ENCODE measurements at places on chromosomes 6 and 20.

DNA sequence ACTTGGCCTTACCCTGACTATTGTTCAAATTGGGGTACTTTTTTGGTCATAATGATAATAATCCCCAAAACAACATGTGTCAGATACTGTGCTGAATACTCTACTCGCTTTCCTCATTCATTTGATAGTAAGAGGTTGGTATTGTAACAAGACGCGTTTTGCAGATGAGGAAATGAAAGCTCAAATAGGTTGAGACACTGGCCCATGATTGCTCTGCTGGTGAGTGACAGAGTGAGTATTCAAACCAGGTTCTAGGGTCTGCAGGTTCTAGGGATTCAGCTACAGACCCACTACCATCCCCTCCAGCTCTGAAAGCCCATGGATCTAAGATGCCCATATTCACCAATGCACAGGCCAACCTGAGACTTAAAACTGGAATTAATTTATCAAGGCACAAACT is 1.3 kb upstream of the ENPP4 start:
- no peak for DNase-seq

DNA sequence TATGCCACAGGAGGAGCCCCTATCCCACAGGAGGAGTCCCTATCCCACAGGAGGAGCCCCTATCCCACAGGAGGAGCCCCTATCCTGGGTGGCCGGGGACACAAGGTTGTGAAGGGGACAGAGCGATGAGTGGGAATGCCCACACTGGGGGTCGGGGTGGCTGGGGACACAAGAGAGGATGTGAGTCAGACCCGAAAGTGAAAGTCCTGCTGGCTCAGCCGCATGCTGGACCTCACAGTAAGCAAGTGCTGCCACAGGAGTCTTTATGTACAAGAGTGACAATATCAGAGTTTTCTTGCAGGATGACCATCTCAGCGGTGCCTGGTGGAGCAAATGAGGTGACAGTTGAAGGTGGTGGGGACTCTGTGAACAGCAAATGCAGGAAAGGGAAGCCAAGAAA is 93.7 kb downstream of the PSMB1 start:
- peak; percentile 48 for DNase-seq

- DNase-seq = no peak
Measured at GRCh38 chr20:33777816-33778215, 33.3 kb upstream of the CHMP4B start.

DNA sequence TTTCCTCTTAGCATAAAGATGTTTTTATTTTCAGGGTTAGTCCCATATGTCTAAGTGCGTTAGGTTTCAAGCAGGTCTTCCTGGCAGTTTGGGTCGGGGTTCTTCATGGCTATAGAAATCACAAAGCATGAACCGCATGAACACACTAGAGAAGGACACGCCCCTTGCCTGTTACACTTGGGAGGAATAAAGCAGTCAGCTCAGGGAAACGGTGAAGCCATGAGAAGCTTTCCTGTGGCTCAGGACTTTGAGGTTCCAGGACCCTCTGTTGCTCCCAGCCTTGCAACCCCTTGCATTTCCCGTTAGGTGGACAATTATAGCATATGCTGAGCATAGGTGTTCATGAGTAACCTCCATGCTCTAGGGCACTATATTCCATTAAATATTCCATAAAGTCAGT is 96.7 kb downstream of the SYCP2 start:
- DNase-seq = no peak

Data from activated naive CD8-positive, alpha-beta T cell treated with anti-CD3 and anti-CD28 coated beads, Interleukin-2, amount 50 U/mL, for 24 hours (primary cell).